RCC 7860 (cell line): ENCODE measurements at places on chromosomes 11 and 22.

DNA sequence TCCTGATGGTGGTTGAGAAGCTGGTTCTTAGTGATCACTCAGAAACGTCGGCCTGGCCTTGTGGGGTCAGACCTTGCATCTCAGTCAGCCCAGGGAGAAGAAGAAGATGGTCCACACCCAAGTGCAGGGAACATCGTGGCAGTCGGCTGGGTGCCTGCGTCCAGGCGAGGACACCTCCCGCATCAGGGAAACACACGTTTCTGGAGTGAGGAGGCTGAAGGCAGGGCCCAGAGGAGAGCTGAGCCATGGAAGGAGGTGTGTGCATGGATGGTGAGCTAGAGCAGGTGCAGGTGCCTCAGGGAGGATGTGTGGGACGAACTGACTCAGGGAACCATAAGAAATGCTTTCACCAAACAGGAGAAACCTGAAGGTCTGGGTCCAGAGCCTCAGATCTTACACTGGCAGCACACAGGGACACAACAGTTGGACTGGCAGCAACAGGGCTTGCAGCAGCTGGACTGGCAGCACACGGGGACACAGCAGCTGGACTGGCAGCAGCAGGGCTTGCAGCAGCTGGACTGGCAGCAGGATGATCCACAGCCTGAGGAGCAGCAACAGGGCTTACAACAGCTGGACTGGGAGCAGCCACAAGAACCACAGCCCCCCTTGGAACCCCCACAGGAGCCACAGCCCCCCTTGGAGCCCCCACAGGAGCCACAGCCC lies 632 bp downstream of the KRTAP5-2 start:
- DNase-seq: no peak

GRCh38 chr11:116312570-116313391 lies 460.0 kb downstream of the BUD13 start:
- DNase-seq: peak; percentile 42

- no peak for DNase-seq
These were observed 17.5 kb downstream of the OR9G1 start for GRCh38 chr11:56716379-56716854.

DNA sequence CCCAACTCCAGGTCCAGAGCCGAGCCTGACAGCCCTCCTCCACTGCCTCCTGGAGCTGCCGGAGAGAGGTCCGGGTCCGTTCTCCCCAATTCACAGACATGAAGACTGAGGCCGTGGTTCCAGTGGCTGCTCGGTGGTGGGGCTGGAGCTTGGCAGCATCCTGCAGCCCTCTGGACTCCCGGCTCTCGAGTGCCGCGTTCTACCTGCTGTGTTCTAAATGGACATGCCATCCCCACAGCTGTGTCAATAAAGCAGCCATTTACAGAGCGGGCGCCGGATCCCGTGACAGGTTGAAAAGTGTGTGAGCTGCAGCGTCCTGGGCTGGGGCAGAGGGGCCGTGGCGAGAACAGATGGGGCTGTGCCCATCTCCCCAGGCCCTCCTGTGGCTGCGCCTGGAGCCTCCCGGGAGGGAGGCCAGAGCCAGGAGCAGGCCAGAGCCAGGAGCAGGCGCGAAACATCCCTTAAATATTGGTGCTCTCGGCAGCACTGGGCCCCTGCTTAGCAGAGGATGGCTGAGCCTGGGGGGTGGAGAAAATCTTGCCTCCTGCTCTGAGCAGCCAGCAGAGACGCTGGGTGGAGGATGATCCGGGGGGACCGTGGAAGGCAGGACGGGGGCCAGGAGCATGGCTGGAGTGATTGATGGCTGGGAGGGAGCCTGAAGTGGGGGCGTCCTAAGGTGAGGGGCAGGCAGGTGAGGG lies 46.2 kb downstream of the FLRT1 start:
- DNase-seq: no peak

- DNase-seq: no peak
These were observed 2.1 kb downstream of the ROBO4 start for GRCh38 chr11:124895471-124895971.

GRCh38 chr11:47270331-47271271 lies 668 bp downstream of the MADD start:
- no peak for DNase-seq

- no peak for DNase-seq
These were observed 18.4 kb downstream of the CUL5 start for GRCh38 chr11:108027057-108027456.

GRCh38 chr22:47341464-47341863 lies 579.0 kb downstream of the TBC1D22A start:
- no peak for DNase-seq

- no peak for DNase-seq
These were observed 385.9 kb upstream of the API5 start for GRCh38 chr11:42925916-42926315.

DNA sequence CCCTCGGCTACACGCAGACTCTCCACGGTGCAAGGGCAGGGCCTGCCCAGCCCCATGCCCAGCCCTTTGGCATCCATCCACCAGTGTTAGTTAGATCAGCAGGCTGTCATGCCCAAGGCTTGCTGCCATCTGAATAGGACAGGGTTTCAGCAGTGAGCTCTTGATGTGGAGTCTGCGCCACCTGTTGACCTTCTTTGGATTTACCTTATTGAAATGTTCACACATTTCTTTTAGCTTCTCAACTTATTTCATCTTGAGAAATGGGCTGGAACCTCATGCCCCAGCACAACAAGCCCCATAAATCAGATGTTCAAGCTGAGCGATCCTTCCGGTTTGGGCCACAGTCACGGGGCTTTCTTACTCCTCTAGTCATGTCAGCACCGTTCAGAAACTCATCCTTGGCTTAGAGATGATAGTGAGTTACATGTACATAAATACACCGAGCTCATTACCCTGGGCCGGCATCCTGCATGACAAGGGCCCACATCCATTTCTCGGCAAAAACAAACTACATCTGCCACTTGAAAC lies 61.7 kb downstream of the PARVB start:
- DNase-seq: peak; percentile 53

- no peak for DNase-seq
These were observed 38.5 kb upstream of the RIC3 start for GRCh38 chr11:8207080-8208000.

- no peak for DNase-seq
These were observed 465.0 kb downstream of the GUCY1A2 start for GRCh38 chr11:106553304-106553703.

DNA sequence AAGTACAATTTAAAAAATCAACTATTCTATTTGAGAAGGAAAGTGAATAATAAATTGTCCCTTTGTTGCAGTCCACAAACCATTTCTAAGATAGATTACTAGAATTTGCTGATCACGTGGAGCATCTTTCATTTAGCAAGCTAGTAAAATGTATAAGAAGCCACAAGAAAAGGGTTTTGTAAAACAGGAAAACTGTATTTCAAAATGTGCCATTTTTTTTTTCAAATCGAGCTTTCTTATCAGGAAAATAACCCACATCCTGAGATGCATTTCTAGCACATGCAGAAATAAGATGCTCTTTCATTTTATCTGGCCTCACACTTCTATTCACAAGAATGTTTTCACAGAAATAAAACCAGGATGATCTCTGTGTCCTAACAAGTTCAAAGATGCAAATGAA lies 3.2 kb upstream of the PATE3 start:
- DNase-seq: no peak

GRCh38 chr11:11611381-11611780 lies 10.4 kb downstream of the GALNT18 start:
- DNase-seq: no peak

DNA sequence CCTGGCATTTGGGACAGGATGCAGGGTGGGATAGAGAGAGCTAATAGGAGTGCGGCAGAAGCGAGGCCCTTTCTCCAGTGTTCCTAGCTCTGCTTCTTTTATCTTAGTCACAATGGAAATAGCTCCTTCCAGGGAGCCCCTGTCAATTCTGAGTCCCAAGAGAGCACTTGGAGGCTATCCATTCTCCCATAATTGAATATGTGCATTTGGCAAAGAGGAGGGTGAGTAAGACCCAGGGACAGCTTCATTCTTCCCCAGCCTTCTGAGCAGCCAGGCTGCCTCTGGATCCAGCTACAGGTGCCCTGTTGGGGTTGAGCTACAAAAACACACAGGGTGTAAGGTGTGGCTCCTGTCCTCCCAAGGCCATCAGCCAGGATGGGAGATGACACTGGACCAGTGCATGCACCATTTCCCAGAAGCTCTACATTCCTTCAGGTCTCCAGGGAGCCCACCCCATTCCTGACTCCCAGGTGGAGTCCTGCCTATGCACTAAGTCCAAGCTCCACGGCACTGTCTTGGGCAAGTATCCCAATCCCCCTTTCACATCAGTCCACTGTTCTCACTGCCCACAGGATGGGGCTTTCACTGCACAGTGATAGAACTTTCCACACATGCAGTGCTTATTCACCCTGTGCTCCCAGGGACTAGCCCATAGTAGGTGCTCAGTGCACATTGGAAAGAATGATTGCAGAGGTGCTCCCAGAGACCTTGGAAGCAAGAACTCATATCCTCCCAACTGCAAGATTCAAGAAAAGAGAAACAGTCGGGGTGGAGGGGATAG lies 6.2 kb downstream of the MS4A10 start:
- no peak for DNase-seq

- DNase-seq: no peak
These were observed 7.4 kb upstream of the PIM3 start for GRCh38 chr22:49953027-49953679.

- no peak for DNase-seq
These were observed 28.8 kb downstream of the ZC3H7B start for GRCh38 chr22:41330169-41330568.

DNA sequence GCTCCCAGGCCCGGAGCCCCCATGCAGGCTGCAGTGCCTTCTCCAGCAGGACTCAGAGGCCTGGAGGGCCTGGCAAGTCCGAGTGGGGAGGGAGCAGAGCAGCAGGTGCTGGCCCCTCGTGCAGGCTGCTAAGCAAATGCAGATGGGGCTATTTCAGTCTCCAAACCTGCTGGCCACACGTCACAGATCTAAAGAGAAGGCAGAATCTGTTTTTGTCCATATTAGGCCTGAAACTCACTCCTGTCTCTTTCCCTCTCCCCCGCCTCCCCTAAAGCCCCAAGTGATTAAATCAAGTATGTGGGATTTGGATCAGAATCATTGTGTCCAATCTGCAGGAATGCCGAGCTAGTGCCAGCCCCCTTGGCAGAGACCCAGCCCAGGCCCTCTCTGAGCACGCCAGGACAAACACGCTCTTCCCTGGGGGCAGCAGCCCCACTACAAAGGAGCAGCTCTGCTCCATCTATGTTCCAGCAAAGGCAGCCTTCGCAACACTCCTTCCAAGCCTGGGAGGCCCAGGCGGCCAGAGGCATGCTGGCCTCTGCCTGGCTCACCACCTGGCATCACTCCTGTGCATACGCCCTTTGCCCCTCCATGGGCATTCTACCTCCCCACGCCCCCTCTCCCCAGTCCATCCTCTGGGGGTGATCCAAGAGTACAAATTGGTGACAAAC lies 26.5 kb downstream of the RPL27A start:
- no peak for DNase-seq

DNA sequence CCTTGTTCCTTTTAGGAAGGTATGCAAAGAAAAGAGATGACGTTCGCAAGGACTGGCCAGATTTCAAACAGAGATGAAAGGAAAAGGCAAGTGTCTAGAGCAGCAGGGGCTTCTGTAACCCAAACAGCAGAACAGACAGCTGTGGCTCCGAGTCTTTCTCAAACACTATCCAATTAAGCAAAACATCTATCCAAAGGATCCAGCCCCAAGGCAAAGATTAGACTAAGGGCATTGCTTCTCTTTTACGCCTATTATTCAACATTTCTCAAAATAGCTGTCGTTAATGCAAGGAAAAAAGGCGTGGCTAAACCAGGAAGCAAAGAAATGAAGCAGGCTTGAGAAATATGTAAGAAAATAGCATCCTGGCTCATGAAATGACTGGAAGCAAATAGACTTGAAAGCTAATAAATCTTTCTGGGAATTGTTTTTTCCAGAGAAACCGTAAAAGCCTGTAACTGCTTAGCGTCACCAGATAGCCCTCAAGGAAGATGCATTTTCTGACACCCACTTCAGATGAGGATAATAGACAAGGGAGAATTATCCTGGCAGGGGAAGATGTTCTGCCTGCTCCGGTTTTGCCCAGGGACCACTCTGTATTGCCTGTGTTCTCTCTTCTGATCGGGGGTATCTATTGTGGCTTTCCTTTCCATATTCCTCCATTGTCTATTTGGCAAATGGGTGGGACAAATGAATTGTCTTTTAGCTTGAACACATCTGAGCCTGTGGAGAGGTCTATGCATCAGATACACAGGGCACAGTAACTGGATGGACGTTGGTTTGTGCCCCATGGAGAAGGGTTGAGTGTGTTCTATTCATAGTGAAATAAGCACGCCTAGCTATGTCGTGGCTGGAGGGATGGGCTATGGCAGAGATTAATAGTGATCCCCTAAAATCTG lies 20.2 kb downstream of the C11orf96 start:
- no peak for DNase-seq

- no peak for DNase-seq
These were observed 32.4 kb downstream of the MYH9 start for GRCh38 chr22:36355362-36355761.

DNA sequence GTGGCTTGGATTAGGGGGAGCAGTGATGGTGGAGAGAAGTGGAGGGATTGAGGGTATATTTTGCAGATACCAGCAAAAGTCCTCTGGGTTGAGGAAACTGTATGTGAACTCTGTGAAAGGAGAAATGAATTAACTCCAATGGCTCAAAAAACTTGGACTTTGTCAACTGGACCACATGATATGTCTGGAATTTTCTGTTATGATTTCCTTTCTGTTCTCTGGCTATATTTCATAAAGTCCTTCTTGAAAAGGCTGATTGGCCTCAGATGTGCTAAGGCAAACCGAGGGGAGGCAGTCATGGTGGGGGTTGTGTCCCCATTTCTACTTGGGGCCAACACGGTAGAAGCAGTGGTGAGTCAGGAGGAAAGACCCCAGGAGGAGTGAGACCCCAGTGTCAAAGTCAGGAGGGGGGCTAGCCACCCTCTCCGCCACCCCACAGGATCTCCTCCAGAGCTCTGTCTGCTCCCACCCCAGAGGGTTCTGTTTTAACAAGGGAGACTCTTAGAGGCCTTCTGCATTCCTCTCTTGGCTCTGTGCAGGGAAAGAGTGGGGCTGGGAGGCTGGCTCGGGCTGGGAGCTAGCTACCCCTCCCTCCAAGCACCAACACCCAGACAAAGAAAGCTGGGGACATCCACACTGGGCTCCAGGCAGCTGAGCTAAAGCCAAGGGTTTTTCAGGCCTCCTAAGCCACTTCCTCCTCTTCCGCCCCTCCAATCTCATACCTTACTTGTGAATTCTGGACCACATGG lies 13.8 kb downstream of the CHRDL2 start:
- DNase-seq: no peak
